ENCODE measurements at places on chromosomes 13 and 19. TPM values are rescaled to one million over a fixed set of nuclear protein-coding genes. Genes with fewer than 3 reads are reported as not detected.

The SHANK1 gene
- not detected for total RNA-seq

DNA sequence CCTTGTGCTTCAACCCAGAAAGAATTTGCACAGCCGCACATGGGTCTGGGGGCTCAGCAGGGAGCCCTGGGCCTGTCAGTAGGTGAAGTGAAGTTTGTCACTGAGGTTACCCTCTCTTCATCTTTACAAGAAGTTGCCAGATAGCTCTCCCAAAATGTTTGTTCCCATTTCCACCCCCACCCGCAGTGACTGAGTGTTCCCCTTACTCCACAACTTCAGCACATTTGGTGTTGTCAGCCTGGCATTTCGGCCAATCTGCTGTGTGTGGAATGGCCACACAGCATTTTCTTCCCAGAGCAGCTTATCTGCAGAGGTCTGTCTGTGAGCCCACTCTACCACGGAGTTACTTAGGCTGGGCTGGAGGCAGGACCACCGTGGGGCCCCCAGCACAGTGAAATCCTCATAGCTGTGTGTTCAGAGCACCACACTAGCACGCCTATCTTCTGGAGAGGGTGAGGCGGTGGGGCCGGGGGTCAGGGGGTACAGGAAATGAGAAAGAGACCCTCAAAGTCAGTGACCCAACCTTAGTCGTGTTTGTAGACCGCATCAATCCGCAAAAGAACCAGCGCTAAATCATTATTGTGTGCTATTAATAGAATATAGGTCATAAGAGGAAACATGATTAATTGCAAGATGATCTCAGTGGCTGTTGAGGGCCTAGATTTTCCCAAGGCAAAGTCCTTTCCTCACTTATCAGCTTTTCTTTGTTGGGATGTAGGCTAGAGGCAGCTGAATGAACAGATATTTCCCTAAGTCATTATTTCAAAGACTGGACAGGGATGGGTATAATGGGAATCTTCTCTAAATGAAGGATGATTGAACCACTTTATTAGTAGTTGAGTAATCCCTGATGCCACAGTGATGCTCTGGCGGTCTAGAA is 116.0 kb downstream of the SIPA1L3 start:
- no peaks in the 10 kb centered on the region for H3K4me1 ChIP-seq
- no peak overlapping the region for H3K27ac ChIP-seq
- H3K36me3 ChIP-seq = no peaks in the 10 kb centered on the region
- DNase-seq = no peak
- no peaks in the 10 kb centered on the region for H3K27me3 ChIP-seq

DNA sequence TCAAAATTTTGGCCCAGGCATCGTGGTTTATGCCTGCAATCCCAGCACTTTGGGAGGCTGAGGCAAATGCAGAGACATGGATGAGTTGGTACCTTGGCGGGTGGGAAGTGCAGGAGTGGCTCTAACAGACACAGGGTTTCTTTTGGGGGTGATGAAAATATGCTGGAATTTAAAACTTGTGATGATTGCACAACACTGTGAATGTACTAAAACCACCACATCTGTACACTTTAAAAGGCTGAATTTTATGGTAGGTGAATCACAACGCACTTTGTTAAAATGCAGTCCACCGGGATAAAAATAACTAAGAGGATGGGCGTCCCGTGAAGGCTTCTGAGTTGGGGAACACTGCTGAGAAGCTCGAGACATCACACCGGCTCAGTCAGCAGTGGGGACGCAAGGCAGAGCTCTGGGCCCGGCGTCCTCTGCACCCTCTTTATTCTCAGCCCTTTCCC is 47.1 kb downstream of the MLLT1 start:
- no peaks in the 10 kb centered on the region for H3K4me1 ChIP-seq
- no peak overlapping the region for H3K4me3 ChIP-seq
- no peak overlapping the region for H3K27ac ChIP-seq
- no peaks in the 10 kb centered on the region for H3K36me3 ChIP-seq
- H3K27me3 ChIP-seq = no peaks in the 10 kb centered on the region
- DNase-seq = no peak

GRCh38 chr13:79361299-79361698 is 44.8 kb downstream of the RBM26 start:
- DNase-seq = no peak
- no peak overlapping the region for H3K4me3 ChIP-seq
- no peak overlapping the region for H3K27ac ChIP-seq
- H3K4me1 ChIP-seq = no peaks in the 10 kb centered on the region
- H3K27me3 ChIP-seq = no peaks in the 10 kb centered on the region
- peaks cover 45% of the 10 kb centered on the region for H3K36me3 ChIP-seq

All from naive thymus-derived CD4-positive, alpha-beta T cell (primary cell).